ENCODE measurements at places on chromosomes 5 and 9. TPM values are rescaled to one million over a fixed set of nuclear protein-coding genes. Genes with fewer than 3 reads are reported as not detected.

DNA sequence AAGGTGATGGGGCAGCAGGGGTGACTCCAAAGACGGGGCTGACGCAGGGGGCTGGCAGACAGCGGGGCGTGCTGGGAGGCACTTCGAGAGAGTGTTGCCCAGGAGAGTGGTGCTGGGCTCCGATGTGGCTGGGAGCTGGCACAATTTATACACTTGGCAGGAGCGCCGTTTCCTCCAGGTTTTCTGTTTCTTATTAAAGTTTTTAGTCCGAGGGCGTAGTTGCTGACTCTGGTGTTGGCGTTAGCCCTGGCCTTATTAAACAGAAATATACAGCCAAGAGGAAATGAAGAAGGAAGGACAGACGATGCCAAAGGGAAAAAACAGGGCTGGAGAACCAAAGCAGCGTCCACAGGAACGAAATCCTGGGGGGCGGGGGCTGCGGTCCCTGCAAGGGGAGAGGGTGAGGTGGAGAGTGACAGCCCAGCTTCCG is 139.6 kb upstream of the PHYKPL start:
- no peak for DNase-seq

GRCh38 chr9:12846035-12846434 is 71.2 kb downstream of the LURAP1L start:
- DNase-seq: no peak

DNA sequence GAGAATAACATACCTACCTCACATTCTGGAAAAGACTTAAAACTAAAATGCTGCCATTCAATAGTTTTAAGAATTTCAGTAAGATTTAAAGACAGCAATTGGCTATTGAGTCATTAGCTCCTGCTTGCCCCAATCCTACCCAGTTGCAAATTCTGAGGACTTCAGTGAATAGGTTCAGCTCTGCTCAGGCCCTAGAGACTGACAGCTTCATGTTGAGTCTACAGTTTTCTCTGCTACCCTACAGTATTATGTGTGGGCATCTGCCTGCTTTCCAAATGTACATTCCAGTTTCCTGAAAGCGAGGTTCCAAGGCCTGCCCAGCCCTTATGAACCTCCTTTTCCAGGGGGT is 61.5 kb downstream of the ARSB start:
- DNase-seq: no peak

- no peak for DNase-seq
Observed at GRCh38 chr9:83355024-83355444, 183.2 kb downstream of the FRMD3 start.

DNA sequence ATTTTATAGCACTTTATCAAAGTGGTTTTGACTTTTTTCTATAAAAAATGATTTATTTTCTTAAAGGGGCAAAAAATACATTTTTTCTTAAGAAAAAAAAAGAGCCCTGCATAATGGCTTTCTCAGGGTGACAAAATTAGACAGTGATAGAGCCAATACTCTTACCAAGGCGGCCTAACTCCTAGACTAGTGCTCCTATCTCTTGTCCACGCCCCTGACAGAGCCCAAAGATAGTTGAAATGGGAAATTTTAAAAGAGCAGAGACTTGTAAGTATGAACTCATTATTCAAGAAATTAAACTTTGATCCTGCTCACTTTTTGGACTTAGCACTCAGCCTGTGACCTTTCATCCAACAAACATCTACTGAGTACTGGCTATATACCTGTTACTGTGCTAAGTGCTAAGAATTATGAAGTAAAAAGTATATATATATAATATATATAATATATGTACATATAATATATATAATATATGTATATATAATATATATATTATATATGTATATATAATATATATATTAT is 1.2 kb downstream of the INVS start:
- no peak for DNase-seq

DNA sequence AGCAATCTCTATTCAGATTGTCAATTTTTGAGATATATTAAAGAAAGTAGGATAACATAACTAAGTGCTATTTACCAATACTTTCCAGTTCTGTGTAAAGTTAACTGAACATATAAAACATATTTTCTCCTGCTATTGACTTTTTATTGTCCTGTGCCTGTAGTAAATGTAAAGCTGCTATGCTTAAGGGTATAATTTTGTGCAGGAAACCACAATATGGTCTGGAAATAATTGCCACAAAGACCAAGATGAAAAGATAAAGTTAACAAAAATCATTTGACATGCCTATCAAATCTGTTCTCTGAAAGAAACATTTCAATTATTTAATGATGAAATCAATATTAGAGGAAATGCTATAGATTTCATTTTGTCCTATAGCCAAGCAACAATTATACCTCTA is 121.3 kb downstream of the FGF10 start:
- DNase-seq: no peak

AJM1 gene
- 0.86 TPM for total RNA-seq

GRCh38 chr5:136062366-136063274 is 33.8 kb downstream of the TGFBI start:
- DNase-seq: no peak

DNA sequence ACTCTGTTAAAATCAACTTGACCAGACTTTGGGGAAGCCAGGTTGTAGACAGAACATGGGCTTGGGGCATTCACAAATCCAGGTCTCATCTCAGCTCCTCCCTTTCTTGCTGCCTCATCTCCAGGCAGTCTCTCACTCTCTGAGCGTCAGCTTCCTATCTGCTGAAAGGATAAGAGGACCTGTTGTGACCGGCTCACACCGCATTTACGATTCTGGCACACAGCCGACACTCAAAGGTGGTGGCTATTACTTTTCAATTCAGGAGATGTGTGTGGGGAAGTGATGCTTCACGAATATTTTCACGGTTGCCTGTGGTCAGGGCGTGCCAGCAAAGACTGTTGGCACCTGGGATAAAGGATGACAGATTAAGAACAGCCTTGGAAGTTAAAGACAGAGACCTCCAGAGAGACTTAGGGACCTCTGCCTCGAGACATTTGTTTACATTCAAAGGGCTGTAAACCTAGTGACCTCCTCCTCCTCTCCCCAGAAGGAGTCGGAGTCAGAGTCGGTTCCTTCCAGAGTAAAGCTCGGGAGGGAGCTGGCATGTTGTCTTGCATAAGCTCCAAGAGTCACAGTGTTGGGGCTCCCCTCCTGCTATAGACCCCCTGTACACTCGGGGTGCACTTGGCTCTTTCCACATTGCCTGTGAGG is 83.2 kb downstream of the AK8 start:
- no peak for DNase-seq

DNA sequence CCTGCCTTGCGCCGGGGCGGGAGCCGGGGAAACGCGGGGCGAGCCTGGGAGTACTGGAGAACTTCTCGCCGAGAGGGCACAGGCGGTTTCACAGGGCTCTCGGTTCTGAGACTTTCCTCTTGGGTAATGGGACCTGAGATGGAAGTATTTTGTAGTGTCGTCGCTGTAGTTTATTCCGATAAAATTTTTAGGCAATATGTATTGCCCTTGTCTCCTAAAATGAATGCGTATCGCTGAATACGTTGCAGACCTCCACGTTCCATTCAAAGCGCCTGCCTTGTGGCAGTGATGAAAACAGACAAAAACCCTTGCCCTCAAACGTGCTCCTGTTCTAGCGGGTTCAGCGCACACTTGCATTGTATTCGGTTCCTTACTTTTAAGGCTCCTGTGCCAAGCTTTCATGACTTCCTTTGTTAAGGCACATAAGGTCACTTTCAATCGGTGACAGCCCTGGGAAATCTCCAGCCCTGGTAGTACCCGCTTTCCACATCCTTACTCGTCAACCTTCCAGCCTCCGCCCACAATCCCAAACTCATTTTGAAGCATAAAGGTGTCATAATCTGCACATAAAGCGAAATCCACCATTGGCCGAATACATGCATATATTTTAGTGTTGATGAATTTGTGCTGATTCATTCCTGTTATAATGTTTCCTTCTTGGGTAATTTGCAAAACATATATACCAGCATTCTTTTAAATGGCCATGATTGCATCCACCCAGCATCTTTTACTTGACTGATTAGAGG is 694 bp downstream of the RMI1 start:
- DNase-seq: no peak

GRCh38 chr9:132716007-132716406 is 45.7 kb downstream of the GTF3C4 start:
- no peak for DNase-seq

DNA sequence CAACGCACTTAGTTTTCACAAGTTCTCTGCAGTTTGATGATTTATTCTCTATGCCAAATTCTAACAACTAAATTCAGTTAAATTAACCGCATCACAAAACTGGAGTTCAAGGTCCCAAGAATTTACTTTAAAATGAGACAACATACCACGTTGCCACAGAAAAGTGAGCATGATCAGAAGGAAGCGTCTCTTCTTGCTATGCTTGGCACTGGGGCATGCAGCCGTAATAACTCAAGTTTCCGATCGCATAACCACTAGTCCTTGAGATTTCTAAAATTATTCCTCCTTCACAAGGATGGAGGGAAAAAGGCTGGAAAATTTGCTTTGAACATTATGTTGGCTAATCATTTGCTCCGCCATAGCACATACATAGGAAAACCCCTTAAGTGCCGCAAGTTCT is 13.9 kb downstream of the NFIB start:
- DNase-seq: no peak

PDE6A gene
- not detected for total RNA-seq

IFNB1 gene
- not detected for total RNA-seq

DNA sequence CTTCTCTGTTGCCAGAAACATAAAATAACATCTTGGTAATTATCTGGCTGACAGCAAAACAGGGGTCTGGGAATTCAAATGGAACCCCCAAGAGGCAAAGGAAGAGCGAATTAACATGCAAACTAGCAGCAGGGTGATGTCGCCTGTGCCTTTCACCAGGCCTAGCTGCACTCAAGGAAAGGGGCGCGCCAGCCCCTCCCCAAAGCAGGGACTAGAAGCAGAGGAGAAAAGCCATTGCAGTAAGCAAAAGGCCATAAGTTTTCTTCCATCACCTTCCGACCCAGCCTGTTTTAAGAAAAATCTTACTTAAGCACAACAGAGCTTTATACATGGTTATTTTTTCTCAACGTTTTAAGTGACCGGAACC is 539 bp downstream of the POC5 start:
- no peak for DNase-seq

IL5 gene
- total RNA-seq: not detected

DNA sequence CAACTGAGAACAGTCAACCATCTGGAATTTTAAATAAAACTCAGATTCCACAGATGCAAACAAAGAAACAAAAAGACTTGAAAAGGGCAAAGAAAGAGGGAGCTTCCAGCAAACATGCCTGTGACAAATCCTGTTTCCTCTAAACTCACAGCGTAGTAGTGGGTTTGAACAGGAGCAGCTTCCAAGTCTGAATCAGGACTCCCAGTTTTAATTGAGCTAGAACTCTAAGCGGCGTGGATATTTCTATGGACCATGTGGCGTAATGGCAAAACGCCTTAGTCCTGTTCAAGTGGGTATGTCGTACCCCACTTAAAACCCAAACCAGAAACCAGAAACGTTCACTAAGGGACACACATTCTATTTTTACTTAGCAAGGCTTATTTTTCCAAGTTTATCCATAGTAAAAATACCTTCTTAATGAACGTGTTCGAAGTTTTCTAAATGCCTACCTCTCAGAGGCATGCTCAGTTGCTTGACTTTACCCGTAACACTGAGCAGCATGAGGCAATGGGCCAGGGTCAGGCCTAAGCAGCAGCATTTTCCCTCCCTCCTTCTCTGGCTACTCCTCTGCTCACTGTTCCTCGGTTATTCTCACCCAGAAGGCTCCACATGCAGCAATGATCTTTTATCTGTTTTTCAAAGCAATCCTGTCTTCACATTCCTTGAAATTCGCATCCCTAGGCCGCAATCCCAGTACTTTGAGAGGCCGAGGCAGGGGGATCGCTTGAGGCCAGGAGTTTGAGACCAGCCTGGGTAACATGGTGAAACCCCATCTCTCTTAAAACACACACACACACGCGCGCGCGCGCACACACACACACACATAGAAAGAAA is 77.9 kb downstream of the FNBP1 start:
- no peak for DNase-seq

GRCh38 chr5:2805080-2805479 is 53.6 kb upstream of the IRX2 start:
- peak; percentile 36 for DNase-seq

DNA sequence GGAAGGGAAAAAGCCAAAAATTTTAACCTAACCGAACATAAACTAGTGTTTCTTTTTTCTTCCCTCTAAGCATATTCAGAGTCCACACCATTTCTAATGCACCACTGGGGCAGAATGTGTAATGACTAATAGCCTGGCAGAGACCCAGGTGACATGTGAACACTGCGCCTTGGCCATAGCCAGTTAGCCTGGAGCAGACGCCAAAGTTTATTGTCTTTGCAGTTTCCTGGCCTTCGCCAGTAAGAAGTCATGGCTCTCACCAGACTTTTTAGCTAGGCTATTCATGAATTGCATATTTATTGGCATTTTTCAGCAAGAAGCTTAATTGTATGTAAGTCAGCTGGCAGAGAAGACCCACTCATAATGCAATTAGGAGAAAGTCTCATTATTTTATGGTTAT is 182.8 kb upstream of the SLC27A6 start:
- DNase-seq: no peak

DNA sequence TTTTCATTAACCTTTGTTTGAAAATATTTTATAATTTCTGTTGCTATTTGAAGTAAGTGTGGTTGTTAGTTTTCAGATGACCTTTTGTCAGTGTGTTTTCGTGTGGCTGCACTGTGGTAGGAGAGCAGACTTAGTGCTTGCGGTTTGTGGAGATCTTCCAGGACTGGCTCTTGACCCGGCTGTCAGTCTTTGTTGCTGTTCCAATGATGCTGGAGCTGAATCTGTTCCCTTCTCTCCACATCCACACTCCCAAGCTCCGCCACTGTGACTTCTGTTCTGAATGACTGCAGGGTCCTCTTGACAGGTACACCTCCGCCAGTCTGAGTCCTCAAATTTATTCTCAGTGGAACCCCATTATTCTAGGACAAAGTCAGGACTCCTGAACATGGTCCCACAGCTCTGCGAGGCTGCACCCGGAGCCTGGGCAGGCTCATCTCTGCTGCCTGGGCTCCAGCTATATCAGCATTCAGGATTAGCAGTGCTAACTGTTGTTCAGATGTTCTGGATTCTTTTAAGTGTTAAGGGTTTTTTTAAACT is 126.0 kb downstream of the WNK2 start:
- no peak for DNase-seq

GRCh38 chr9:114612272-114612923 is 1.3 kb downstream of the TMEM268 start:
- DNase-seq: peak; percentile 52

CDH18 gene
- 0.32 TPM for total RNA-seq

OXCT1 gene
- total RNA-seq: 25.8 TPM

GRCh38 chr9:124594673-124595072 is 87.5 kb upstream of the NR5A1 start:
- DNase-seq: no peak

DNA sequence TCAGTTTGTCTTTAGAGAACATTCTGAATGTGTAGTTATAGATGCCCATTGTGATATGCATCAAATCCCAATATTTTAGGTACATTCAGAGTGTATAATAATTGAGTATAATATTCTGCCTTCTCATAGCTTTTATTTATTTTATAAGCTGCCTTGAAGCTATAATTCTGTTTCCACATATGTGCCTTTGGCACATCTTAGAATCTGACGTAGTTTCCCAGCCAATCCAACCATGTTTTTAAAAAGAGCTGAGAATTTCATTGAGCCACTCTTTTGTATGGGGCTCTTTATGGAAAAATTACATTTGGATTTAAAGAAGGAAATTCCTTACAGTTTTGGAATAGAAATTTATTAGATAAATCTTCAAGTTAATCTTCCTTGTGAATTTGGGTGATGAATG is 65.4 kb downstream of the ADCY2 start:
- no peak for DNase-seq

IFNK gene
- not detected for total RNA-seq

- no peak for DNase-seq
Observed at GRCh38 chr5:62334082-62334481, 28.1 kb downstream of the KIF2A start.

ADAMTS16 gene
- total RNA-seq: 14.6 TPM

QRFP gene
- total RNA-seq: not detected

FNBP1 gene
- 39.7 TPM for total RNA-seq

TSSK1B gene
- not detected for total RNA-seq

All from H1 (cell line).